ENCODE measurements at places on chromosomes 2 and 18.
A peak's percentile ranks its signal among the peaks of the same experiment; 100 is the strongest.

DNA sequence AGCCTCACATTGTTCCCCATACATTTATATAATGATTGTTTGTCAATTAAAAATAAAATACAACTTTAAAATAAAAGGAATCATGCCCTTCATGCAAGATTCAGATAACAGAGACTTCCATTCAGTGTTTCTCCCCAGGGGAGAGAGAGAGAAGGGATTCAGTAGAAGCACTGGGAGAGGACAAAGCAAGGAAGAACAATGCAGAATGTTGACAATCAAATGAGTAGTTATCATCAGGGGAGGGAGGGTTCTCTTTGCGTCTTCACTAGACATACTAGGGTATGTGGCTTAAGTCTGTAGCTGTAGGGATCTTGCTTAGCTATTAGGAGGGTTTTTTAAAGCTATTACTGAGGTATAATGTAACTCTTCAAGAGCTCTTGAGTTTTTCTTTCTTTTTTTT is 30.7 kb downstream of the FSHR start:
- no peak for DNase-seq

- no peak for DNase-seq
Observed at GRCh38 chr2:189440644-189440946, 679 bp upstream of the WDR75 start.

DNA sequence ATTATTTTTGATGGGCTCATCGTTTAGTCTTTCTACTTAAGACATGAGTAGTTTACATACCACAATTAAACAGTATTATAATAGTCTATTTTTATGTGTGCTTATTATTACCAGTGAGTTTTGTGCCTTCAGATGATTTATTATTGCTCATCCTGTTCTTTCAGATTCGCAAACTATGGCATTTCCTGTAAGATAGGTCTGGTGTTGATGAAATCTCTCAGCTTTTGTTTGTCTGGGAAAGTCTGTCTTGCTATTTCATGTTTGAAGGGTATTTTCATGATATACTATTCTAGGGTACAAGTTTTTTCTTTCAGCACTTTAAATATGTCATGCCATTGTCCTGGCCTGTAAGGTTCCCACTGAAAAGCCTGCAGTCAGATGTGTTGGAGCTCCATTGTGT is 101.3 kb downstream of the DNAH7 start:
- no peak for DNase-seq

DNA sequence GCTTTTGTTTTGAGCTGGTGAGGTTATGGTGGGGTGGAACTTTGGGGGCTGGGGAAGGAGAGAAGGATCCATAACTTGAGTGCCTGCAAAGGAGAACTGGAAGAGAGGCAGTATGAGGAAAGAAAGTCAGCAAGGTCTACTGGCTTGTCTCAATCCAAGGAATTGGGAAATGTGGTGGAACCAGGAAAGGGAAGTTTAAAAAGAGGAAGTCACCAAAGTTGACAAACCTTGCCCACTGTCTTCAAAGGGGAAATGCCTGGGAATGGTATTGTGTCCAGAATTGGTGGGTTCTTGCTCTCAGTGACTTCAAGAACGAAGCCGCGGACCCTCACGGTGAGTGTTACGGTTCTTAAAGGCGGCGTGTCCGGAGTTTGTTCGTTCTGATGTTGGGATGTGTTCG is 304.1 kb upstream of the FAM98A start:
- no peak for DNase-seq

GRCh38 chr2:193824474-193824873 is 1629.7 kb upstream of the TMEFF2 start:
- no peak for DNase-seq

GRCh38 chr18:50218432-50219197 is 23.7 kb upstream of the MYO5B start:
- DNase-seq: peak; percentile 13

DNA sequence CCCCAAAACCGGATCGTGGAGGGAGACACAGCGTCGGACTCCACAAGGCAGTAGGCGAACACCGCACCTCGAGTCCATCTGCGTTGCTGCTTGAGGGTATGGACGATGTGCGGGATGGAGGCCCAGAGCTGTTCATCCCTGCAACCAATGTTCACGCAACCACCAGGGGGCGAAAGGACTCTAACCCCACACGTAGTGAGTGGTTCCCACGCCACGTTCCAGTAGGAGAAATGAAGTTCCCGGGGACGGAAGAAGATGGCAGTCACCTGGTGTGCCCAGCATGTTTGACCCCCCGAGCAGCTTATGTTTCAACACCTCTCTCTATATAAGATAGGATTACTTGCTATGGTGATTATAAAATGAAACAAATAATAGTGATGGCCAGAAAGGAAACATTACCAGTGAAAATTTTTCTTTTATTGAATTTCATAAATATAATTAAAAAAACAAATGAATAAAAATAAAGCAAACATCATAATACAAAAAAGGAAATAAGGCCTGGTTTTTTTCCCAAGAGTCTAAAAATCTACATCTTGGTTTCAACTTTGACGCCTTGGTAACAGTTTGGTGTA is 184.3 kb downstream of the SH3BP4 start:
- DNase-seq: peak; percentile 41

- DNase-seq: no peak
Observed at GRCh38 chr2:112031473-112032223, 23.4 kb upstream of the TMEM87B start.

- no peak for DNase-seq
Observed at GRCh38 chr2:239109041-239109927, 261.4 kb downstream of the TWIST2 start.

- DNase-seq: no peak
Observed at GRCh38 chr2:99461828-99462483, 27.9 kb downstream of the REV1 start.

DNA sequence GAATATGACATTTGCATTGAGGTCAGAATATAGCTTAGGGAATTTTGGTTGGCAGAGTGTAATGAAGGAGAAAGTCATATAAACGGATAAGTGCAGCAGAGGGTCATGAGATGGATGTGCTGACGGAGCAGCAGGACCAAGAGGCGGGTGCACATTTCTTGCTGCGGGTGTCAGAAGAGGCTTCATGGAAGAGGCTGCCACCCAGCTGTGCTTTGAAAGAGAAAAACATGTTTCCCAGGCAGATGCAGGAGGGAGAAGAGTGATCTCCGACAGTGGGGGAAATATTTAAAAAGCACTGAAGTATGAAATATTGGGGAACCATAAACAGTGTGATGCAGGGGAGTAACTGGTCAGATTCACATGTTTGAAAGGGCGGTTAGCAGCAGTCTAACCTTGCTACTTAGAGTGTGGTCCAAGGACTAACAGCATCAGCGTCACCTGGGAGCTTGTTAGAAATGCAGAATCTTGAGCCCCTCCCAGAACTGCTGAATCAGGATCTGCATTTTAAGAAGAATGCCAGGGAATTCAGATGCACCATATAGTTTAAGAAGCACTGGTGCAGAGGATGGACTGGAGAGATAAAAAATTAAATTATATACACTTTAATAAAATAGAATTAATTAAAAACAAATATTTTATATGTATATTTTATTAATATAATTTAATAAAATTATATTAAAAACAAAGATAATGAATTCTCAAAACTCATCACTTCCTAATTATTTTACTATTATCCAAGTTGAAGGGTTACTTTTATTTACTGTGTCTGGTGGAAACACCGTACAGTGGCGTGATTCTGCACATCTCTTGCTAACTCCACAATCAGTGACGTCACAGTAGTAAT is 36.1 kb upstream of the SCYGR1 start:
- DNase-seq: no peak

All from stimulated activated CD4-positive, alpha-beta T cell treated with anti-CD3 and anti-CD28 coated beads, Interleukin-1b, Interleukin-23, amount 100 ng/mL, for 48 hours (primary cell).